ENCODE measurements at places on chromosomes 7 and 10.

- no peak for DNase-seq
Observed at GRCh38 chr10:128380946-128381345, 254.7 kb upstream of the MKI67 start.

- no peak for DNase-seq
Observed at GRCh38 chr7:13979671-13980435, 9.6 kb downstream of the ETV1 start.

DNA sequence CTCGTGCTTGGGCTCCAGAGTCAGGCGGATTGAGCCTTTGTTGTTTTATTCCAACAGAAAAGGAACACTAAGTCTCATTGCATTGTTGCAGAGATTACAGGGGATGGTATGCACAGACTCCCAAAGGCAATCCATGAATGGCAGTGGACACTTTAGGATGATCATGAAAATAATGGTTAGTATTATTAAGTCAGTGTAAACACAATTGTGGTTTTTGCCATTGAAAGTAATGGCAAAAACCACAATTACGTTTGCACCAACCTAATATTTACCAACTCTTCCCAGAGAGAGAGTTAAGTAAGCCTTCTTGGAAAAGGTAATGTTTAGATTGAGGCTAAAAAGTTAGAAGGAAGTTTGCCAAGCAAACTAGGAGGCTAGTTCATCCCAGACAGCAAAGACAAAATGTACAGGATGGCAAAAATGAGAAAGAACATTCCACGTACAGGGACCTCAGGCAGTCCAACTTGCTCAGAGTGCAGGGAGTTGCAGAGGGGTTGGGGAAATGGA is 72.9 kb upstream of the AMPH start:
- no peak for DNase-seq

- DNase-seq, result no peak
Observed at GRCh38 chr10:72709041-72709440, 17.1 kb downstream of the MCU start.

GRCh38 chr7:105827151-105827875 is 49.1 kb downstream of the ATXN7L1 start:
- DNase-seq, result no peak

DNA sequence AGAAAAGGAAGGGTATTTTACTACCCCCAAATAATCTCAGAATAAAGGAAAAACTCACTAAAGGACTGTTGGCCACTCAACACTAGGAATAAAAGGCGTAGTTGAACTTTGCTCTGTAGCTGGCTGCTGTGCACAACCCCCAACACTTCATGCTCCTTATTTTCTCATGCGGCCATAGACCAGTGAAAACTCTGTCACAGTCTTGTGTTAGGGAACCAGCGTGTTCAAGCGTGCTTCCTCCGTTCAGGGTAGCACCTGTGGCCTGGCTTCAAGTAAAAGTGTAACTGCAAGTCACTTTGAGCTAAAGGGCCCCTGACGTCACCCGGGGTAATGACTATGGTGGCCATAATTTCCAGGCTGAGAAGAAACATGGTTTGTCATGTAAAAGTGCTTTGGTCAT is 27.0 kb downstream of the BLNK start:
- no peak for DNase-seq

GRCh38 chr10:102962267-102962666 is 44.2 kb downstream of the CNNM2 start:
- no peak for DNase-seq

DNA sequence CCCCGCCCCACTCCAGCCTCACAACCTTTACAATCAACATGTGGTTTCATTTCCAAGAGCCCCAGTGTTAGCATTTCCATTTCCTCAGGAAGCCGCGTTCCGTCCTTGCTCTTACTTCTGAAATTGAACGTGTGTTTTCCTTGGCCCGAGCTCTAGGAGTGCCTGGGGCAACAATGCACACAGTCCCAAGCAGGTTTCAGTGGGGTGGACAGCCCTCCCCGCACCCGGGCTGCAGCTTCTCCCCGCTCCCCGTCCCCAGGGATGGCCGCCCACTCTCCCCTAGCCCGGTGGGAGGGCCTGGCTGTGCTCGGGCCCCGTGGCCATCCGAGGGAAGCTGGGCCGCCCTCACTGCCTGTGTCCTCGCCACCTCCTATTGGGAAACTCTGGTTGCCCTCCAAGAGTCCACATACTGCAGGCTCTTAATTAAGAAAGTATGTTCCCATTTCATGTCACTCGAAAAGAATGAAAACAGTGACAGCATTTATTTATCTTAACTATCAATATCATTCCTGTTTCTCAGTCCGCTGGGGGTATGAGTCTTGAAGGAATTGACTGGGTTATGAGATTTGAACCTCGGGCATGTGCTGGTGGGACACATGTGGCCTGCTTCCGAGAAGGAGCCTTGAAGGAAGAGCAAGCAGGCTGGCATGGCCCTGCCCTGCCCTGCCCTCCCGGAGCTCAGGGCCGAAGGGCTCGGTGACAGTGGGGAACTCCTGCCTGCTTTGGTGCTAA is 163.8 kb downstream of the GRK5 start:
- DNase-seq, result no peak

GRCh38 chr10:103673606-103674005 is 180.1 kb downstream of the NEURL1 start:
- no peak for DNase-seq

GRCh38 chr10:110758128-110758765 is 113.5 kb upstream of the PDCD4 start:
- no peak for DNase-seq

GRCh38 chr7:16926861-16927260 is 45.1 kb upstream of the AGR3 start:
- no peak for DNase-seq

Measured in stimulated activated CD8-positive, alpha-beta memory T cell treated with anti-CD3 and anti-CD28 coated beads, Interleukin-4, amount 100 ng/mL, for 1 hour (primary cell).